ENCODE measurements at places on chromosomes 16 and 17. TPM values are rescaled to one million over a fixed set of nuclear protein-coding genes. Genes with fewer than 3 reads are reported as not detected.

KRTAP29-1 gene
- total RNA-seq, result not detected

JPH3 gene
- total RNA-seq, result 2.5 TPM

GNG13 gene
- not detected for total RNA-seq

SLFN14 gene
- total RNA-seq, result not detected

ATP2A3 gene
- 5.3 TPM for total RNA-seq

SCGB1C2 gene
- total RNA-seq, result not detected

ZG16 gene
- total RNA-seq, result not detected

CLEC16A gene
- 9.4 TPM for total RNA-seq

PRAC1 gene
- not detected for total RNA-seq

SLC35B1 gene
- total RNA-seq, result 87.9 TPM

HEATR9 gene
- not detected for total RNA-seq

ATP1B2 gene
- 0.21 TPM for total RNA-seq

FA2H gene
- 33.5 TPM for total RNA-seq

PAM16 gene
- total RNA-seq, result 80.6 TPM

CRYM gene
- 1.9 TPM for total RNA-seq

SPATA32 gene
- 0.22 TPM for total RNA-seq

FAM20A gene
- 0.18 TPM for total RNA-seq

AGRP gene
- not detected for total RNA-seq

MPO gene
- total RNA-seq, result not detected

SAMD14 gene
- total RNA-seq, result 0.27 TPM

ITGAD gene
- not detected for total RNA-seq

TOM1L1 gene
- 43.7 TPM for total RNA-seq

MLLT6 gene
- total RNA-seq, result 21.4 TPM
